Activated CD4-positive, alpha-beta T cell treated with anti-CD3 and anti-CD28 coated beads for 36 hours (primary cell): ENCODE measurements at places on chromosomes 11 and 22. TPM values are rescaled to one million over a fixed set of nuclear protein-coding genes. Genes with fewer than 3 reads are reported as not detected.

DNA sequence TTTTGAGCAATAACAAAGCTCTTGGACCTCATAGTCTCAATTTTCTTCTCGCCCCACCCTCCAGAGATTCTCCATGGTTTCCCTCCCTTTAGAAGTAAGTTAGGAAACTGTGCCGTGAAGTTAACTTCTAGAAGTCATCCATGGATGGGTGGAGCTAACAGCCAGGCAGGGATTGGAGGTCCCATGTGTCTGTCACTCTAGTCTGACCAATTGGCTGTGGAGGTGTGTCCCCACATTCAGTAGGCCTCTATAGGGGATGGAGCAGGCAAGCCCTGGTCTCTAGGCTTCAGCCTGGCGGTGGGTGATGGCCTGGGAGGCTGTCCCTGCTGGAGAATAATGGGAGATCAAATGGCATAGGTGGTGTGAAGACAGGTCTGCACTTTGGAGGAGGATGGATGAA lies 50.7 kb downstream of the TP53I11 start:
- no peaks in the 10 kb centered on the region for H3K27me3 ChIP-seq
- no peaks in the 10 kb centered on the region for H3K36me3 ChIP-seq
- no peaks in the 10 kb centered on the region for H3K4me1 ChIP-seq
- H3K27ac ChIP-seq = no peak overlapping the region

- H3K4me1 ChIP-seq = peaks cover 19% of the 10 kb centered on the region
- H3K4me3 ChIP-seq = no peak overlapping the region
- H3K27me3 ChIP-seq = peaks cover 12% of the 10 kb centered on the region
- H3K27ac ChIP-seq = no peak overlapping the region
- no peaks in the 10 kb centered on the region for H3K36me3 ChIP-seq
These were observed 14.0 kb upstream of the NRIP3 start for GRCh38 chr11:9017773-9018172.

GRCh38 chr11:109849946-109850345 lies 243.2 kb upstream of the ZC3H12C start:
- no peak for DNase-seq
- H3K27ac ChIP-seq = no peak overlapping the region
- H3K4me1 ChIP-seq = no peaks in the 10 kb centered on the region
- H3K36me3 ChIP-seq = no peaks in the 10 kb centered on the region
- H3K4me3 ChIP-seq = no peak overlapping the region
- no peaks in the 10 kb centered on the region for H3K27me3 ChIP-seq

- no peaks in the 10 kb centered on the region for H3K36me3 ChIP-seq
- DNase-seq = peak; percentile 75
- H3K4me3 ChIP-seq = no peak overlapping the region
These were observed 8.6 kb upstream of the APOBEC3B start for GRCh38 chr22:38973289-38974169.

- peaks cover 2% of the 10 kb centered on the region for H3K4me1 ChIP-seq
- no peak overlapping the region for H3K4me3 ChIP-seq
- H3K27ac ChIP-seq = no peak overlapping the region
- DNase-seq = peak; percentile 45
- H3K27me3 ChIP-seq = no peaks in the 10 kb centered on the region
These were observed 5.8 kb upstream of the SLC43A3 start for GRCh38 chr11:57432714-57433163.

DNA sequence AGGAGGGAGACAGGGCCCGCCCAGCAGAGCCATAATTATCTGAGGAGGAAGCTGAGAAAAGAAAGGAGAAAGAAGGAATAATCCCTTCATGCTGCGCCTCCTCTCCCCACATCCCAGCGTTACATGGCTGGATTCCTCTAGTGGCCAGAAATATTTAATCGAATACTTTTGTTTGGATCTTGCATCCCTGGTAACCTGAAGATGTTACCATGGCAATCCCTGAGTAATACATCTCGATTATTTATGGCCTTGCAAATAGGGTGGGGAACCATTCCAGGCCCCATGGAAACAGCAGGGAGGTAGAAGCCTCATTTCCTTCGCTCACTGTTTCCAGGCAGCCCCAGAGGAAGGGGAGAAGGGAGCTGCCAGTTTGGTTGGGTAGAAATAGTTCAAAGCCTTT lies 357.7 kb downstream of the BUD13 start:
- H3K36me3 ChIP-seq = no peaks in the 10 kb centered on the region
- no peak for DNase-seq
- no peak overlapping the region for H3K4me3 ChIP-seq

GRCh38 chr11:111066846-111067245 lies 178.7 kb upstream of the POU2AF2 start:
- H3K27ac ChIP-seq = no peak overlapping the region
- H3K4me3 ChIP-seq = no peak overlapping the region
- H3K27me3 ChIP-seq = peaks cover 4% of the 10 kb centered on the region
- H3K36me3 ChIP-seq = no peaks in the 10 kb centered on the region

DNA sequence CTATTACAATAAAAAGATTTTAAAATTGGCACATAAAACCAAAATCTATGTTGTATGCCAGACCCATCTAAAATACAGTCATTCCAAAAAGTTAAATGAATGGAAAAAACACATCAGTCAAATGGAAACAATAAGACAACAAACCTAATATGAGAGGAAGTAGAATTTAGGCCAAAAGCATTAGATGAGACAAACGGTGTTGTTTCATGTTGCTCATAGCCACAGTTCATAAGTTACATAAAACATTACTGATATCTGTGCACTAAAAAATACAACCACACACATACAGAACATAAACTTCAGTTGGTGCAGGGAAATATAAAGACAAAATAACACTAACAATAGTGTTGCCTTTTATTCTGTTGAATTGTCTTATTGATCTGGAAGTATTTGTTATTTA lies 661.9 kb downstream of the CNTN5 start:
- no peaks in the 10 kb centered on the region for H3K27me3 ChIP-seq
- no peak overlapping the region for H3K4me3 ChIP-seq
- H3K27ac ChIP-seq = no peak overlapping the region
- H3K4me1 ChIP-seq = no peaks in the 10 kb centered on the region

DNA sequence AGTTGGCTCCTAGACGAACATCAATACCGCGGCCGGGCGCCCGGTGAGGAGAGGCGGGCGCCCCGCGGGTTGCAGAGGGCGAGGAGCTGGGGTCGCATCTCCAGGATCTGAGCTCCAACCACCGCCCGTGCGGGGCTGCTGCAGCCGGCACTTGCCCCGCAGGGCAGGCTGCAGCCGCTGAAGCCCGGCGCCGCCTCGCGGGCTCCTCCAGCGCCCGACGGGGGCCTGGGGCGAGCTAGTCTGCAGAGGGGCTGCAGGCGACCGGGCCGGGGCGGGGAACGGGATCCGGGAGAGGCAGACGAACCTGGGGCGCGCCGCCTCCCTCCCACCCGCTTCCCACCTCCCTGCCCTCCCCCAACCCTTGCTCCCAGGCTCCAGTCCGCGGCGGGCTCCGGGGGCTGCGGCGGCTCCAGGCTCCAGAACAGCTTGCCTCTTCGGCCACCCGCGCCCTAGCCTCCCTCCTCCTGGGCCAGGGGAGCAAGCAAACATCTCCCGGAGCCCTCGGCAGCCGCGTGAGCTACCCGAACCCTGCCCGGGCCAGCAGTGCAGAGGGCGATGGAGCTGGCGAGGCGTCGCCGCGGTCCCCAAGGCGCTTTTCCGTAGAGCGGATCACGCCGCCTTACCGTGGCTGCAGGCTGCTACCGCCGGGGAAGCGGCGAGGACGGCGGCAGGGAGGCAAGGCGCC lies 802 bp downstream of the TENM4 start:
- H3K27ac ChIP-seq = no peak overlapping the region
- no peaks in the 10 kb centered on the region for H3K36me3 ChIP-seq
- no peak overlapping the region for H3K4me3 ChIP-seq
- peaks cover 57% of the 10 kb centered on the region for H3K27me3 ChIP-seq
- H3K4me1 ChIP-seq = peaks cover 15% of the 10 kb centered on the region

GRCh38 chr22:38305471-38306448 lies 11.5 kb downstream of the CSNK1E start:
- H3K36me3 ChIP-seq = peaks cover 32% of the 10 kb centered on the region
- peak; percentile 67 for DNase-seq
- H3K27me3 ChIP-seq = no peaks in the 10 kb centered on the region
- H3K27ac ChIP-seq = peak overlapping the region; percentile 88

DNA sequence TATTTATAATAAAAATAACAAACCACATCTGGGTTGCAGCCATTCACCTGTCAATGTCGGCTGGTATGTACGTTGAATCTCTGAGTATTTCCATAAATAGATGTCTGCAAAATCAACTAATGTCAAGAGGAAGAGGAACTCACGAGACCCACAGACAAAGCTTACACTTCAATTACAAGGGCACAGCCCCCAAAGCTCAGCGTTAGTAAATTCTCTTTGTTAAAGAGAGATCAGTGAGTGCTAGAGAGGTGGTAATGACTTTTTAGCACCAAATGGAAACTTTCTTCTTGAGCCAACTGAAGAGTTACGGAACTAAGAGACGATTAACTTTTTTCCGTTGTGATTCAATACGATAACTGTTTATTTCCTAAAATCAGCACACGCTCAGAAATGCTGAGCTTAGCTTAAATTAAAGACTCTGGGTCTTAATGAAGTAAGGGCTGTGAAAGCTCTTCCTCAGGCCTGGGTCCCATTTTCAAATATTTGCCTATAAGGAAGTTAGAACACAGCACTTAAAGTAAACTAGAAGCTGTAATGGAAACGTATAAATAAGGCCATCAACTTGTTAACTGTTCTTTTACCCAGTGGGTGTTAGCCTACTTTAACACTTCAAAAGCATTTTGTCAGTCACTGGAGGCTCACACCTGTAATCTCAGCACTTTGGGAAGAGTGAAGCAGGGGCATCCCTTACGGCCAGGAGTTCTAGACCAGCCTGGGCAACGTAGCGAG lies 22.8 kb upstream of the TFIP11 start:
- no peak overlapping the region for H3K4me3 ChIP-seq
- H3K27me3 ChIP-seq = no peaks in the 10 kb centered on the region
- H3K27ac ChIP-seq = peak overlapping the region; percentile 63
- peaks cover 15% of the 10 kb centered on the region for H3K4me1 ChIP-seq

- no peak for DNase-seq
- no peaks in the 10 kb centered on the region for H3K4me1 ChIP-seq
- H3K27ac ChIP-seq = no peak overlapping the region
- H3K4me3 ChIP-seq = no peak overlapping the region
- peaks cover 2% of the 10 kb centered on the region for H3K36me3 ChIP-seq
- H3K27me3 ChIP-seq = peaks cover 7% of the 10 kb centered on the region
These were observed 42.5 kb downstream of the TMPRSS5 start for GRCh38 chr11:113663567-113663966.

DNA sequence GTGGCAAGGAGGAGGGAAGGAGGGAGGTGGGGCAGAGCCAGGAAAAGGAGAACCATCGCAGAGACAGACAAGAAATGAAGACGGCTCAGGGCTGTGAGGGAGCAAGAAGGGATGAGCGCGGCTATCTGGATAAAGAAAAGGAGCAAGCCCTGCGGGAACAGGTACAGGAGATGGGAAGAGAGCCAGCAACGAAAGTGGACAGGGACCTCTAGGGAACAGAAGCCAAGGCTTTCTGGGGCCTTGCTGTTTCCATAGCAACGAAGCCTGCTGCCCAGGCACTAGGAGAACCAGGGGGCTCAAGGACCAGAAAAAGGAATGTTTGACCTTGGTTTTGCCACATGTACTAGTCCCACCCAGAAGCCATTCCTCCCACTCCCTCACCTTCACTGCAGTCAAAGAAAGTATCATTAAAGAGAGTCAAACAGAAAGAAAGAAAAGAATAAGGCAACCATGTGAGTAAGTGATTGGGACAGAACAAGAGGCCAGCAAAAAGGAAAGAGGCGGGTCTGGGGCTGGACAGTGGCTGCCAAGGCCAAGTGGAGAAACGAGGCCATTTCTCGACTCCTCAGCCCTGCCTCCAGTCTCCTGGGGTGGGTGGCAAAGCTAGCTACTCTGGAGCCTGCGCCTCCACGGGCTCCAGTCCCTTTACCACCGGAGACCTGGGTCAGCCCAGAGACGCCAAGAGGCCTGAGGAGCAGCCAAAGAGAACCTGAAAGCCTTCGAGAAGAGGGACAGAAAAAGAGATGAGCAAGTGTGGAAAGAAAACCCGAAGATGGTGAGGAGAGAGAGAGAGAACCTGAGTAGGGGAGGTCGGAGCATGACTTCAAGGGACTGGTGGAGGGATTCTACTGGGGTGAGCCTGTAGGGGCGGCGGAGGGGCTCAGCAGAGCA lies 35.1 kb downstream of the NRXN2 start:
- H3K4me3 ChIP-seq = no peak overlapping the region
- no peak for DNase-seq
- peaks cover 15% of the 10 kb centered on the region for H3K4me1 ChIP-seq
- no peak overlapping the region for H3K27ac ChIP-seq
- H3K27me3 ChIP-seq = peaks cover 8% of the 10 kb centered on the region

DNA sequence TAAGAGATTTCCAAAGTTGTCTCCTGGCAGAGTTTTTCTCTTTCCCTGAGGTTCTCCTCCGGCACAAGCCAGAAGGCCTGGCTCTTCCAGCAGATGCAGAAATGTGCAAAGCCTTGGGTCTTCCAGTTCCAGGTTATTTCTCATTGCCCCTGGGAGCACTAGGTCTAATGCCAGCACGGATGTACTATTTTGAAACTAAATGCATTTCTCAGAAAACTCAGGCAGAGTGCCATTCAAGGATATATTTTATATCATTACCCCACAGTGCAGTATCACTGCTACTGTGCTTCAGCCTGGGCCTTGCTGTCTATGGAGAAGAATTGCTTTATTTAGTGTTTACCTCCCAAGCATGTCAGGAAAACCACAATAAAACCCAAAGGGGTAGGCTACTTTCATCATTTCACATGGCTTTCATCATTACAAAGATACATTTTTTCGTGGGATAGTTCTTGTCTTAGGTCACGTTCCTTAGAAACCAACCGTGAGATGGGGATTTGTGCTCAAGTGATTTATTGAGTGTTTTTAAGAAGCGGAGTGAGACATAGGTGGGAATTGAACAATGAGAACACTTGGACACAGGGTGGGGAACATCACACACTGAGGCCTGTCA lies 22.4 kb upstream of the FZD4 start:
- peaks cover 4% of the 10 kb centered on the region for H3K27me3 ChIP-seq
- H3K4me3 ChIP-seq = no peak overlapping the region
- H3K4me1 ChIP-seq = no peaks in the 10 kb centered on the region
- no peak for DNase-seq

GRCh38 chr11:118212131-118212725 lies 12.6 kb downstream of the JAML start:
- DNase-seq = no peak
- H3K27ac ChIP-seq = peak overlapping the region; percentile 100
- H3K27me3 ChIP-seq = no peaks in the 10 kb centered on the region
- no peak overlapping the region for H3K4me3 ChIP-seq
- H3K36me3 ChIP-seq = peaks cover 73% of the 10 kb centered on the region
- H3K4me1 ChIP-seq = peaks cover 91% of the 10 kb centered on the region

GRCh38 chr22:30855266-30855665 lies 113.3 kb downstream of the MORC2 start:
- H3K27me3 ChIP-seq = peaks cover 2% of the 10 kb centered on the region
- H3K4me3 ChIP-seq = no peak overlapping the region
- no peak overlapping the region for H3K27ac ChIP-seq
- no peak for DNase-seq
- H3K4me1 ChIP-seq = no peaks in the 10 kb centered on the region
- no peaks in the 10 kb centered on the region for H3K36me3 ChIP-seq

GRCh38 chr11:13480198-13480597 lies 15.6 kb downstream of the PTH start:
- H3K27me3 ChIP-seq = peaks cover 21% of the 10 kb centered on the region
- no peak overlapping the region for H3K4me3 ChIP-seq
- H3K4me1 ChIP-seq = no peaks in the 10 kb centered on the region
- H3K27ac ChIP-seq = no peak overlapping the region
- H3K36me3 ChIP-seq = no peaks in the 10 kb centered on the region

Gene ART5
- not detected for total RNA-seq

Gene HBG2
- not detected for total RNA-seq

Gene MMP13
- total RNA-seq = not detected

Gene LRRC32
- total RNA-seq = 4.7 TPM

Gene DTX4
- 0.07 TPM for total RNA-seq

Gene CARD18
- total RNA-seq = not detected

Gene TLCD5
- 0.80 TPM for total RNA-seq

Gene RAB39A
- total RNA-seq = 0.16 TPM

Gene KCNQ1
- total RNA-seq = 9.1 TPM

Gene PTGDR2
- total RNA-seq = 0.11 TPM

Gene CLMP
- total RNA-seq = 0.09 TPM
